Epithelial cell of esophagus (primary cell): ENCODE measurements at places on chromosomes 4 and X.

DNA sequence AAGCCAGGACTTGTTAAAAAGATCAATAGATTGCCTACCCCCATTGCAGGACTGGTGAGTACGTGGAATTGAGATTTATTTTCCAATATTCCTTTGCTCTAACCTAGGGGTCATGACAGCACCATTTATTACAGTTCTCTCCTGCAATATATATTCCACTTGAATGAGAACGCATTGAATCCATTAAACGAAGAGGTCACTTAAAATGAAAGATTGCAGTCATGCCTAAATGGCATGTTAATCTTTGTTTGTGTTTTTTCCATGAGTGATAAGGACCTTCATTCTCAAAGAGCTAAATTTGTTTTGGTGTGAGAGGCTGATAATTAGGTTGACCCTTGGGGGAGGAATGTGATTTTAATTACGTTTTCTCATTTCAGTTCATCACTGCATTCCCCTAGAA is 13.5 kb upstream of the LIMCH1 start:
- no peak for DNase-seq

DNA sequence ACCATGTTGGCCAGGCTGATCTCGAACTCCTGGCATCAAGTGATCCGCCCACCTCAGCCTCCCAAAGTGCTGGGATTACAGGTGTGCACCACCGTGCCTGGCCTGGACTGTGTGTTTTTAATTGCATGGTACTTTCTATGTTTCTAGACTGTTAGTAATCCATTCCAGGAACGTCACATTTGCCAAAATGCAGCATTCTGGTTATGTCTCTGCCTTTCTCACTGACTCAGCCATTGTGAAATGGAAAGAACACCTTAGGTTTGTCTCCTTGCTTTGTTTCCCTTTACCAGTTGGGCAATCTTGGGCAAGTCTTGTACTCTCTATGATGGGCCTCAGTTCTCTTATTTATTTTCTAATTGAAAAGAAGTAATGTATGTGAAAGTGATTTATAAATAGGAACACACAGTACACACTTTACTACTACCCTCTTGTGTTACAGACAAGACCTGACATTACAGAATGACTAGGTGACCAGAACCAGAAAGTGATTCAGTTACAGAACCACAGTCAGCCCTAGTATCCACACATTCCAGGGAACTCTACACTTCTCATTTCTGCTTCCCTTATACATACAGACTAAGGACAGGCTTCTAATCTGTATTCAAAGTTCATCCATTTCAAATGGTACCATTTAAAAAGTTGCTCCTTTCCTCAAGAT is 187.1 kb downstream of the MGST2 start:
- peak; percentile 90 for DNase-seq

- no peak for DNase-seq
These were observed 20.2 kb upstream of the RASGEF1B start for GRCh38 chr4:81491943-81492342.

- DNase-seq = peak; percentile 89
These were observed 13.2 kb upstream of the CLDN24 start for GRCh38 chr4:183335369-183335940.
